ENCODE measurements at places on chromosomes 1 and 21.

DNA sequence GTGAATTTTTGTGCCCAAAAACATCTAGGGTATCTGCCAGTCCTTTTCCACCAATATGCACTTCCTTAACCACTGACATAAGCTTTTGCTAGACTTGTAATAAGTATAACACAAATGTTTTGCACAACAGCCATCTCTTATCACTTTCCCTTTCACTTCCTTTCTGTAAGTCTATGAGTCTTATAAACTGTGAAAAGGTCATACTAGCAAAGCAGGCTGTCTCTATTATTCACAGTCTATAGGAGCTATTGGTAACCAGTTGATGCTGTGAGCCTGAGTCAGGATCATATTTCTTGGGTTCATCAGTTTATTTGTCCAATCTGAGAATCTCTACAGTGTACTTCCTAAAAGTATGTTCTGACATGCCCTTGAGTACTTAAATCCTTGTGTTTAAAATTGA, 172.6 kb downstream of the CHRM3 start:
- no peak for DNase-seq

- no peak for DNase-seq
Measured at GRCh38 chr21:21179619-21180298, 181.6 kb downstream of the NCAM2 start.

DNA sequence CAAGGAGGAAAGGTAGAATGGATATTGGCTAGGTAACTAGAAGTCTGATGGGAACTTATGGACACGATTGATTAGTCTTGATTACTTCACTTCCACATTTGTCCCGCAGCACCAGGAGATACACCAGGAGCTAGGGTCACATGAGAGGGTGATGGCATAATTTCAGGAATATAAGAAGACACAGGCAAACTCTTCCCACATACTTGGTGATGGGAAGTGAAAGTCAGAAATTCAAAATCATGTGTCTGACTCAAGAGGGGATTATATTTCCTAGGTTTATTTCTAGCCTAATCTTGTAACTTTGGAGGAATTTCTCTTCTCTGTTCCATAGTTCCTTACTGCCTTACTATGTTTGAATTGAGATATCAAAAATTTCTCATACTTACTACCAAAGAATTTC, 185.0 kb downstream of the PBX1 start:
- DNase-seq = no peak

- DNase-seq = no peak
Measured at GRCh38 chr1:82483146-82483545, 682.4 kb downstream of the ADGRL2 start.

DNA sequence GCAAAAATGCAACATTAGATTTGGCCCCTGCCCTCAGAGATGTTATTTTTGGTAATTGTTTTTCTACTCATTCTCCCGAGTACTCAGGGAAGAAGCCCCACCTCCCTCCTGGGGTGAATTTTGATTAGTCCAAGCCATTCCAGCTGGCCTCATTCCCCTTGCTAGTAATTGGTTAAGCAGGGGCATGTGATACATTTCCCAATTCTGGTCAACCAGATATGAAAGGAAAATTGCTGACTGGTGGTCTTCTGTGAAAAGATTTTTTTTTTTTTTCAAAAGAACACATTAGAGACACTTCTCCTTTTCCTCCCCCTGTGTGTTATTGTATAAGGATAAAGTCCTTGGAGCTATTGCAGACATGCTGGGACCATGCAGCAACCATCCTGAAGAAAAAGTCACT, 71.1 kb upstream of the AKT3 start:
- DNase-seq = no peak

- no peak for DNase-seq
Measured at GRCh38 chr1:119409731-119410130, 5.2 kb upstream of the HSD3B2 start.

GRCh38 chr21:44880405-44881197, 7.1 kb upstream of the PTTG1IP start:
- no peak for DNase-seq

DNA sequence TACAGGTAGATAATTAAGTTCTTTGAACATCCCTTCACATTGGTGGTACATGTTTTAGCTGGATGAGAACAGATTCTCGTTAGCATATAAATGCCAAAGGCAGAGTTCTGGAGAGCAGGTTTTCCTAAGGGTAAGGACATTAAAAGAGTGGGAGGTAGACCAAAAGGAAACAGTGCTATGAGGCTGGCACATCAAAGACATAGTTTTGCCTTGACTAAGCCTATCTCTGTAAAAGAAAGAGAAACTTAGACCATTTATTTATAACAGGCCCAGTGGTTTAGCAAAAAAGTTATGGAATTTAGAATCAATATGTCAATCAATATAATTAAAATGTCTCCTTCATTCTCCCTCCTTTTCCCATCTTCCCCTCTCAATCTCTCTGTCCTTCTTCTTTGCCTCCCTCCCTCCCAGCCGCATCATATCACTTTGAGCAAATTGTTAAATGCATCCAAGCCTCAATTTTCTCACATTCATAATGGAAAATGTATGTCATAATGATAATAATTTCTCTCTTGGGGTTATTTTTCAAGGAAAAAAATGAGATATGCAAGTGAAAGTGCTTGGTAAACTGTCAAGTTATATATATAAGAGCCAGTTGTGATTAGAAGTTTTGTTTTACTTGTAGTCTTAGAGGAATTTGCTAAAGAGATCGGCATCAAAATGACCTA, 209.9 kb upstream of the SGIP1 start:
- no peak for DNase-seq

- DNase-seq = no peak
Measured at GRCh38 chr1:60898413-60898812, 183.9 kb upstream of the NFIA start.

DNA sequence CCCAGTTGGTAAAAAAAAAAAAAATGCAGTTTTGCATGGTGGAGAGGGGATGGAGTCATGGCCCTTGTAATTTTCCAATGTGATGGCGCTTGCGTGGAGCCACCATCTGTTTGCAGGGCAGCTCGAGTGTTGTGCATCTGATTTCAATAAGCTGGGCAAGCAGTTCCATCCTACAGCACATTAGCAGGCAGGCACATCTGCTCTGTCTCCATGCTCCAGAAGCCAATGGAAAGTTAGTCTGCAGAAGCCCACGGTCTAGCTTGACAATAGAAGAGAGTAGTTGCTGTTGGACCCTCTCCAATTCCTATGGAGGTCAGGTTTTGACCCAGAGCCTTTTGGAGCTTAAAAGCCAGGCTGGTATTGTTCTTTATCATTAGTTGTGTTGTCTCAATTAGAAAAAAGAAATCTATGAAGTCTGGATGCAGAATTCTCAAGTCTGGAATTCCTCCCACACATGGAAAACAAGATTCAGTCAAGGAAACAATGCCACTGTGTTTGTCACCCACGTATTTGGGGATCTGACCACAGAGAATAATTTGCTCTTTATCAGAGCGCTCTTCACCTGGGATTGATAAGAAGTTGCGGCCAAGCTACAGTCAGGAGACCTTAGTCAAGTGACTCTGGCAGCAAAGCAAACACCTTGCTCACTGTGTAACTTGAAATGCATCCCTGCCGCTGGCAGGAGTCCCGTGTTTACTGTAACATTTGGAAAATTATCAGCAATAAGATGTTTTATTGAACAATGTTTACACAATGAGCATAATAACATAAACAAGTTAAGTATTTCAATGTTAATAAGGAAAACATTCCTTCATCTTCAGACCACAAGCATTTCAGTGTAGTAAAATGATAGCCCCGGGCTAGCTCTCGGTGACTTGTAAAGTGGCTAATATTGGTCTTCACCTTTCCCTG, 20.7 kb downstream of the NGF start:
- no peak for DNase-seq

DNA sequence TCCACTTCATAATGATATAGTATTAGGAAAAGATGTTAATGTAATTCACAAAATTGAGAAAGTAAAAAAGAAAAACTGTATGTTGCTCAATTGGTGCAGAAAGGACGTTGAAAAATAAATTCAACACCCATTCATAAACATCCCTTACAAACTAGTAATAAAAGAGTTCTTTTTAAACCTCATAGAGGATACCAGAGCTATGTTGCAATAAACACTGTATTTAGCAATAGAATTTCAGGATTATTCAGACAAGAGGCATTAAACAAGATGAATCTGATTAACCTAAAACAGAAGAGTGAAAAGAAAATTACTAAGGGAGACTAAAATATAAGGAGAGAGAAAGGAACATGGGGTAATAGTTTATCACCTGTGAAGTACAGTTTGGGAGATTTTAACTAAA, 154.8 kb downstream of the NTPCR start:
- no peak for DNase-seq

GRCh38 chr1:199087144-199087543, 448.3 kb downstream of the PTPRC start:
- DNase-seq = no peak

DNA sequence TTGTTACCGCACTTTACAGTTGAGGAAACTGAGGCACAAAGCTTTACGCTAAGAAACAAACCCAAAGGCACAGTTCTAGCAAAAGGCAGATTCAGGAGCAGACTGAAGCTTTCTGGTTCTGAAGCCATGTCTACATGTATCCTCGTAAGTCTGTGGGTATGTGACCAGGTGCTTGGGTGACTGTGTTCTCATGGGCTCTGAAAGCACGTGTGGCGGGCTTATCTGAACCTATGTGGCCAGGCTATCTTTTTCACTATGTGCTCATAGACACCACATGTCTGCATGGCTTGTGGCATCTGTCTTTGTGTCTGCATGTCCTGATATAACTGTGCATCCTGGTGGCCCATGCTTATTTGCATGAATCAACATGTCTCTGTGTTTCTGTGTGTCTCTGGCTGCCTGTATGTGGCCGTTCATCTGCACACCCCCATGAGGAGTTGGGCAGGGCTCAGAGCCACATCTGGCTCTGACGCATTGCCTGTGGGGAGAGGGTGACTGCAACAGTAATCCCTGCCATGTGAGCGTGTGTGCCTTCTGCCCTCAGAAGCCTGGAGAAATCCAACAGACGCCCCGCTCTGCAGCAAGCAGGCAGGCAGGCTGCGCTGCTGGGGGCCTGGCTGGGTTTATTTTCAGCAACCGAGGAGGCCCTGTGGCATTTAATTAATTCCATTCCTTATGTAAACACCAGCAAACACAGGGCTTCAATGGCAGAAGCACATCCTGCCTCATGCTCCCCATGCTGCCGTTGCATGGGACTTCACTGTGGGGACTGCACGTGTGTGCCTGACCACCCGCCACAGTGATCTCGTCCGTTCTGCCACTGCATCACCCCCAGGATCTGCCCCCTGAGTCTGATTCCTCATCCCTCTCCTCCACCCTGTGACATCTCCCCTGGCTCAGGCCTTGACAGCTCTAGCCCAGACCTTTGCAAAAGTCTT, 115.4 kb downstream of the TRABD2B start:
- DNase-seq = no peak

GRCh38 chr1:100989306-100990077, 36.1 kb downstream of the DPH5 start:
- DNase-seq = no peak

DNA sequence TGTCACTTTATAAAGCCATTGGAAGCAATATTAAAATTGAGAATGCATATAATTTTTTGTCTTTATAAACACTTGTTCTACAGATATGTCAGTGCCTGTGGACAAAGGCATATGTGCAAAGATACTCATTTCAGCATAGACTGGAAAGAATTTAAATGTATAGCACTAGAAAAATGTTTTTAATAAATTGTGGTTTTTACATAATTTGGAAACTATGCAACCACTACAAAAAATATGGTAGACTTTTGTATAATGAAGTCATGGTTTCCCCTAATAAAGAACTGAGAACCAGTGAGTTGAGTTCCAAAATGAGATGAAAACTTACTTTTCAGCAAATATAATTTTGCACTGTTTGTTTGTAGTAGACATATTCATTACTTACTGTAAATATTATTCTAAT, 48.5 kb downstream of the BRINP3 start:
- no peak for DNase-seq

DNA sequence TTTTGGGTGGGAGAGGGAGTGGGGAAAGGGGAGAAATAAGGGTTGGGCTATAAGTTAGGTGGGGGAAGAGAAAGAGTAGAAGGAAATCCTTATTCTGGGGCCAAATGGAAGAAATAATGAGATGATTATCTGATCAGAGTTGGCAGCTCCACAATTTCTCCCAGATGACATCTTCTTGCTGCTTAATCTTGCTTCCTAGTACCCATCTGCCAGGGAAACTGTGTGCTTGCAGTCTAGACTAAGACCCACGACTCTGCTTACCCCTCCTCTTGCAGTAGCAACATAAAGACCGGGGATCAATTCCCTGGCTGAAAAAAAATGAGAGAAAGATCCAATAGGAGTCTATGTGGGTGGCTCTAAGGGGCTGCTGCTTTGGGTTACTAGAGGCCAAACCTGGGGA, 95.6 kb downstream of the PAPPA2 start:
- DNase-seq = no peak

DNA sequence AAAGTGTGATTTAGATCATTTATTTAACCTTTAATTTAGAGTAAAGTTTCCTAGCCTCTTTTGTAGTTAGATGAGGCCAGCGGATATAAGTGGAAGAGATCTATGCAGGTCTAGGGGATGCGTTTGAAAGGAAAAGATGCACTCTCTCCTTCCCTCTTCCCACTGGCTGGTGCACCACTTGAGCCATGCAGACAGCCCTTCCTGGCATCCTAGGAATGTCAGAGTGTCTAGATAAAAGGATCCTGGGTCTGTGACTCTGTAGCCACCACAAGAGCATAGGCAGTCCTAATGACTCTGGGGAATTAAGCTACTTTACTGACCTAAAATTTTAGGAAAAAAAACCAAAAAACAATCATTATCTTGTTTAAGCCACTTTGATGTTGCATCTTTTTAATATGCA, 16.0 kb upstream of the STUM start:
- DNase-seq = no peak

GRCh38 chr1:103208844-103209243, 100.5 kb upstream of the COL11A1 start:
- no peak for DNase-seq

DNA sequence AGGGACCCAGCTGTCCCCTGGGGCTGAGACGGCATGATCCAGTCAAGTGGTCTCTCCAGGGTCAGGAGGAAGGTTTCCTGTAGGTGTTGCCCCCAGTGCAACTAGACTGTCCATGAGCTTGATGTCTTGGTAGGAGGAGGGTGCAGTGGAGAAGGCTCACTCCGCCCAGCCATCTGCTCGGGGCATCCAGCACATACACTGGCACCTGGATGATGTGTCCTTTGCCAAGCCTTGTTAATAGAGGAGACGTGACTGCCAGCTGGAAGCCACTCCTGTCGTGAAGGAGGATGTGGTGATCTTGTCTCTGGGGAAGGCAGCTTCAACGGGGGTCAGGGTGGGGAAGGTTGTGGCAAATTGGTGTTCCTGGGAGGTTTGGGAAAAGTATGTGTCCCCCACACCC, 6.2 kb downstream of the DISP3 start:
- DNase-seq = no peak

GRCh38 chr1:229064320-229065168, 206.4 kb upstream of the RAB4A start:
- no peak for DNase-seq

GRCh38 chr1:24294228-24294672, 24.9 kb upstream of the GRHL3 start:
- DNase-seq = no peak

DNA sequence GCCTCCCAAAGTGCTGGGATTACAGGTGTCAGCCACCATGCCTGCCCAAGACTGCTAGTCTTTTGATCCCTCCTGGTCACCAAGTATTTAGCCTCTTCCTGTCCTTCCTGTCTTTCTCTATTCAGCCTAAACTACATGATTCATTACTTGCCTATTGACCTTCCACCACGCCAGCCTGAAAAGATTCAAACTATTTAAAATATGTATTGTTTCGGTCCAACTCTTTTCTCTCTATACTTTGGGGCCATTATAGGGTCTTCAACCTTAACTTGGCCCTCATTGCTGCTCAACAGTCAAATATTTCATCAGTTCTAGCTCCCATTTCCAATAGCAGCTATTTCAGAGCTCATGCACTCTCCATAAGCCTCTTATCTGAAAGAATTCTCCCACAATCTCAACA, 153.0 kb downstream of the TNFSF18 start:
- DNase-seq = no peak
